ENCODE measurements at places on chromosomes 3 and 15.

GRCh38 chr15:63612300-63612699, 15.1 kb downstream of the FBXL22 start:
- no peak for DNase-seq

- no peak for DNase-seq
Measured at GRCh38 chr3:47856669-47857068, 53.7 kb downstream of the DHX30 start.

GRCh38 chr15:94703596-94703995, 472.2 kb downstream of the MCTP2 start:
- no peak for DNase-seq

DNA sequence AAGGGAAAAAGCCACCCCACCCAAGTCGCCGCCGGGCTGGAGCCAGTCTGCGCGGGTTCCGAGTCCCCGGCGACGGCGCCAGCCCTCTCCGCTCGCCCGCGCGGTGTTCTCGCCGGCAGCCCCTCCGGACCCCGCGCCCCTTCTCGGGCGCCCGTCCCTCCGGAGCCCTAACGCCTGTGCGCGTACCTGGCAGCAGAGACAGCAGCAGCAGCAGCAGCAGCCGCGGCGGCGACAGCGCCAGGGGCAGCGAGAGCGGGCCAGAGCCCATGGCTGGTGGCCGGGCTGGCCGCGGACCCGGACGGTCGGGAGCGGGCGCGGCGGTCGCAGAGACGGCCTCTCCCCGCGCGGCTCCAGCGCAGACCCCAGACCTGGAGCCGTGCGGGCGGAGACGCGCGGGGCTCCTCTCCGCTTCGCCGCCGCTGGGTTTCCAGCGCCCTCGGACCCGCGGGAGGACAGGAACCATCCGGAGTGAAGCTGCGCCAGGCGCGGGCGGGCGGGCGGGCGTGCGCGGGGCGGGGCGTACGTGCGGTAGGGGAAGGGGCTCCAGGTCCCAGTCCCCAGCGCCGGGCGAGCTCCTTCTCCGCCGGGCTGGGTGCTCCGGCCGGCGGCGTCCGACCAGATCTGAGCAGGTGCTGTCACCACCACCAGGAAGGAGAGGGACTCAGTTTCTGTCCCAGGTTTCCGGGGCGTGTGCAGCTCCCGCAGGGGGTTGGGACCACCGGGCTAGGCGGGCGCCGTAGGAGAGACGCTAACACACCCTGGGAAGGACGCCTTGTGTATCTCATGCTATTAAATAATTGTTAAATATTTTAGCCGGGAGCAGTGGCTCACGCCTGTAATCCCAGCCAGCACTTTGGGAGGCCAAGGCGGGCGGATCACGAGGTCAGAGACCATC, at the start of gene CHRNA3:
Gene CHRNA3, minus strand, starts transcription at position 470 of the 895 bp plus-strand sequence. Its CDS starts 202 bp downstream, at position 268.
- DNase-seq, result no peak

DNA sequence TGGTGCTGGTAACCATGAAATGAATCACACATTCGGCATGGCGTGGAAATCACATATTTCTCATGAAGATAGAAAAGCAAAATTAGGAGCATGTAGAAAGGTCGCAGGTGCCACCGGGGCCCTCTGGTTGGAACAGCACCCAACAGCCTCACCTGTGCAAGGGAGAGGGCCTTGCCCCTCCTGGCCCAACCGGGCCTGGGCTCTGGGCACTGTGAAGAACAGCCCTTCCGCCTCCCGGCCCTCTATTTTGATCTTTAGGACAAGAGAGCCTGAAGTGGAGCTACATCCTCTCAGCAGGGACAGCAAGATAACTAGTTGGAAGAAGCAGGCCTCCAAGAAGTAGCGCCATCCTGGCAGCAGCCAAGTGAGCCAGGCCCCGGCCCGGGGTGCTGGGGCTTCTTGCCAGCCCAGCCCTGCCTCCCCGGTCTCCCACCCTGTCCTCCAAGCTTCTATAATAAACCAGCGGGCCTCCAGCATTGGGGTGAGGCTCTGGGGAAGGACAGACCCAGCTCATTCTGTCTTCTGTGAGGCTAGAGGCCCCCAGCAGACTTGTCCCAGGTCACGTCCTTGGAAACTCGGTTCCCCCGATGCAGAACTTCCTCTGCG, 46.1 kb upstream of the FGD5 start:
- DNase-seq, result no peak

DNA sequence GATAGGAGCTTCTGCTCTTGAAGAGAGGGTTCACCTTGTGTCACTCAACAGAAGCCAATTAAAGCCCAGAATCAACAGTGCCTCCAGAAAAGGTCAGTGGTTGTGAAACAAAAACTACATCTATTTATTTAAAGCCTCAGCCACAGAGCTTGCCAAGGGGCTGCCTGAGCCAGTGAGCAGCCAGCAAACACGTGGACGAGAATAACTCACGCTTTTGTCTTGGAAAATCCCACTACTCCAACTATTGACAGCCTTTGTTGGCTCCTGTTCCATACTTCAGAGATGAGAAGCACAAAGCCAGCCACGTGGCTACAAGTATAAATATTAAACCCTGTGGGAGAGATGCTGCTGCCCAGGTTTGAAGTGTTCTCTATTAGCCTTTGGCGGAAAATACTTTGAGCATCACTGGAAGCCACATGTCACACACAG, 10.3 kb downstream of the GPR156 start:
- no peak for DNase-seq

GRCh38 chr15:41849861-41850260, 11.2 kb downstream of the PLA2G4B start:
- no peak for DNase-seq

- DNase-seq, result no peak
Measured at GRCh38 chr3:64082961-64083541, 59.8 kb upstream of the PSMD6 start.

DNA sequence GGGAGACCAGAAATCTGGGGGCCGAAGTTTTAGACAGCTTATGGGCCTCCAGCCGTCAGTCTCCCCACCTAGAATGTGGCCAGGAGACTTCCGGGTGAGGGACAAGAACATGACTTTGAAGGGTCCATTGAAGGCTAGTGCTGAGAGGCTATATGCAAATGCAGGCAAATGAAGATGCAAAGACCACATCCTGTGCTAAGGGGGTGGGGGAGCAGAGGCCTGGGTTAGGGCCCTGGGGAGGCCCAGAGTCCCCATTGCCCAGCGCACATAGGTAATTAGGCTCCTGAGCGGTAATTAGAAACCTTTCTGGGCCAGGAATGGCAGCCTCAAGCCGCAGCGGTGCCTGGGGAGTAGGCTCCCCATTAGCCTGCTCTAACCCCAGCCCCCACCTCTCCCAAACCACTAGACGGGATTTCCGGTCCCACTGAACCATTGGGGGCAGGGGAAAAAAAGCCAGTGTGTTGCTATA, 6.8 kb downstream of the CSK start:
- no peak for DNase-seq

GRCh38 chr15:52379395-52380106, 83.9 kb upstream of the MYO5C start:
- DNase-seq, result no peak

DNA sequence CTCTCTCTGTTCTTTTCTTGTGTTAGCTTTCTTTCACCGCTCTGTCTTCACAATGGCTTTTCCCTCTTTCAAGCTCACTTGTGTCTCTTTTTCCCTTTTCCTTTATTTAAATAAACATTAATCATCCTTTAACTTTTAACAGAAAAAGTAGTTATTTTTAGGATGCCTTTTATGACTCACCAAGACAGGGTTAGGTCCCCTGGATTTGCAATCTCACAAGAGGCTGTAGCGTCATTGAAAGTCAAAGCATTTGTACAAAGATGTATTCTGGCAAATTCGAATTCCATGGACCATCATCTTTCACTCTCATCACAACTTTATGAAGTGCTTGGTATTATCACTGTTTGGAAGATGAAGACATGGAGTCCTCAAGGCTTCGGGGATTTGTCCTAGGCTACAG, 34.8 kb upstream of the MCTP2 start:
- no peak for DNase-seq

DNA sequence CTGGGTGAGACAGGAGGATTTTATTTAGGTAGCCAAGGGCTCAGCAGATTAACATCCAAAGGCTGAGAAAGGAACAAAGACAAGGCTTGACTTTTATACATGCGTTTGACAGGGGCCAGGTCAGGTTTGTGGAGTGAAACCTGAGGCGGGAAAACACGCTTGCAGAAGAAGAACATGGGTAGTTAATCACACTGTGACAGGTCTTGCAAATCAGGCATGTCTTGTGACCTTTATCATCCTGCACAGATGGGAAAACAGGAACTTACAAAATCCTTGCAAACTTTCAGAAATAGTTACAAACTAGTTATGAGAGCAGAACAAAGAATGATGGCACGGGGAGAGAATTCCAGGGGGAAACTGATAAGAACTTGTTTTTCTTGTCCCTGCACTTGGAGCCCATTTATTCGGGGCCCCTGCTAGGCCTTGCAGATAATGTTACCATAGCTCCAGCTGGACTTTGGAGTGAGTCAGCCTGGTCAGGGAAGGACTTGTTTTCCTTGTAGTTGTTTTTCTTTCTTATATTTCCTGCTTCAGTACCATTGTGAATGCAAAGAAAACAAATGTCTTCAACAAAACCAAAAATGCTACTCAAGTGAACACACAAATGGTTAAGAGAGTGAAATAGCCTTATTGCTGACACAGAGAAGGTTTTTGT, 965.9 kb upstream of the ROBO1 start:
- no peak for DNase-seq

- DNase-seq, result no peak
Measured at GRCh38 chr15:80011596-80011995, 40.6 kb upstream of the BCL2A1 start.

GRCh38 chr3:66989241-66989640, 8.9 kb upstream of the KBTBD8 start:
- no peak for DNase-seq

GRCh38 chr3:45199837-45200648, 26.0 kb downstream of the TMEM158 start:
- DNase-seq, result no peak

DNA sequence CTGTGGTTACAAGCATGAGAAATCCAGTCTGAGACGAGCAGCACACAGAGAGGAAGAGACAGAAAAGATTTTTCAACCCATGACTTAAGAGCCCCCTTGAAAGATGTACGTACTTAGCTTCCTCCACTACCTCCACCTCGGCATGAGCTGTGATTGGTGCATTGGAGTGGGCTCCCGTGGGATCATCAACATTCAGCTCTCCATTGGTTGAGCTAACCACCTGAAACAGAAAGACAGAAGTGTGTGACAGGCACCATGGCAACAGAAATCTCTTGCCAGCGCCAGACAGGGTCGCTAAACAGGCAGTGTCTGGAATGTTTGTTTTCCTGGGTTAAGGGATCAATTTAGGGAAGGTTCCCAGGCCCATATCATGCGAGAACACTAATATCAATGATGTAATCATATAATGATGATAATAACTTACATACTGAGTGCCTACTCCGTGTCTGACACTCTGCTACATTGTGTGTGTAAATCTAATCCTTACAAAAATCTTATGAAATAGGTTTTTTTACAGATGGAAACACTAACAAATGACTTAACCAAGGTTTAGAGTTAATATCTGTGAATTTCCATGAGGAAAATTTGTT, 17.5 kb upstream of the PPIB start:
- no peak for DNase-seq

GRCh38 chr3:40310705-40311104, 1.2 kb downstream of the EIF1B start:
- DNase-seq, result no peak

DNA sequence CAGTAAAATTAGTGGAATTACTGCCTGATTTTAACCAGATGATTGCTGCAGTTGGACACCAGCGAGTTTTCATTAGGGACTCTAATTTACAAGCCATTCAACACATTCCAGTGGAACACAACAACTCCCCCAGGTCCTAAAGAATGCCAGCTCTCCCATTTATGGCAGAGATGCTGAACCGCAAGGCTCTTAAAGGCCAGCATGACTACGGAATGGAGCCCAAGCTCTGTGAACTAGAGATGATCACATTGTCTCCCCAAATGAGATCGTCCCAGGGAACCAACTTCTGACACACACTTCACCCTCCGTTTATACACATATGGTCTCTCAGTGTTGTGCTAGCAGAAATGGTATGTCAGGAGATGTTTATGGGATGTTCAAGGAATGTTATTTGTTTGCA, 446.2 kb upstream of the NR2F2 start:
- DNase-seq, result no peak

- DNase-seq, result no peak
Measured at GRCh38 chr3:56781762-56782161, 20.0 kb downstream of the ARHGEF3 start.

- no peak for DNase-seq
Measured at GRCh38 chr3:99958222-99958912, 140.7 kb downstream of the CMSS1 start.

GRCh38 chr3:135099734-135100355, 304.8 kb downstream of the EPHB1 start:
- DNase-seq, result no peak
